ENCODE measurements at places on chromosomes 2 and 18.
A peak's percentile ranks its signal among the peaks of the same experiment; 100 is the strongest.

GRCh38 chr2:74481431-74481830 is 1.4 kb downstream of the CCDC142 start:
- DNase-seq = no peak

DNA sequence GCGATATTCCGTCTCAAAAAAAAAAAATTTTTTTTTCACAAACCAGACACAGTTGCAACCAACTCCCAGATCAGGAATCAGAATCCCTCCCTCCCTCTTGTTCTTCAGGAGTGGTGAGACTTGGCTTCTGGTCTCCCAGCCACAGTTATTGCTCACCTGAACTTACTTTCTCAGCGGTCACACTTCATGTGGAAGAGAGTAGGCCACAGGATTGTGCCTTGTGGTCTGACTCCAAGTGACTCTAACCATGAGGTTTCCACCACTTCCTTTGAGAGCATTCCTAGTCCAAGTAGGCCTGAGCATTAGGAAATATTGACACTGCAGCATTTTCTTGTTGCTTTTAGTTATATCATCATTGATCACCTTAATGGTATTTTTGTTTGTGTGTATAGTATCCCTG is 12.1 kb downstream of the FMNL2 start:
- peak; percentile 66 for DNase-seq

DNA sequence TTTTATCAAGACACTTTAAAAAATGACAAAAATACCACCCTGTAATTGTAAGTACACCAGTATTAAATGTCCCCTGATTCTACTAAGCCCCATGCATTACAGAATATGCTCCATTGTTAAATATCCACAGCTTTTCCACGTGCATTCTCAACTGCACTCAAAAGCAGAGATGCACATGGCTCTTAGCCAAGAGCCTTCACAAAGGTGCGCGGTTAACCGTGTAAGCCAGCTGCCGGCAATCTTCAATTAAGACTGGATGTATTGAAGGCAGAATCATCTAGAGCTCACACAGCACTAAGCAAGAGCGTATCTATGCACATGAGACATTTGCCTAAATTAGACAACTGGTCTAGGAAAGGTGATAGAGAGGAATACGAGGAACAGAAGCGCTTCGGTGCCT is 278.3 kb downstream of the NAPG start:
- DNase-seq = no peak

- DNase-seq = no peak
Observed at GRCh38 chr18:79687806-79688205, 8.2 kb downstream of the CTDP1 start.

DNA sequence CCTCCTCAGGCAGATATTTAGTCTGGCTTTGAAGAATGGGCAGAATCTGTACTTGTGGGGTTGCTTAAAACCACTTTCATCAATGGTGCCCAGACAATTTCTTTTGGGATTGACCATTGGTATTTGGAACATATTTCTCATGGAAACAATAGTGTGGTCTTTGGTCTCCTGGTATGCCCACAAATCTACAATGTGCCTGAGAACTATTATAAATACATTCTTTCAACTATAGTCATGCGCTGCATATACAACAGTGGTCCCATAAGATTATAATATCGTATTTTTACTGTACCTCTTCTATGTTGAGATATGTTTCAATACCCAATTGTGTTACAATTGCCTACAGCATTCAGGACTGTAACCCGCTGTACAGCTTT is 34.8 kb upstream of the PPP4R1 start:
- no peak for DNase-seq

DNA sequence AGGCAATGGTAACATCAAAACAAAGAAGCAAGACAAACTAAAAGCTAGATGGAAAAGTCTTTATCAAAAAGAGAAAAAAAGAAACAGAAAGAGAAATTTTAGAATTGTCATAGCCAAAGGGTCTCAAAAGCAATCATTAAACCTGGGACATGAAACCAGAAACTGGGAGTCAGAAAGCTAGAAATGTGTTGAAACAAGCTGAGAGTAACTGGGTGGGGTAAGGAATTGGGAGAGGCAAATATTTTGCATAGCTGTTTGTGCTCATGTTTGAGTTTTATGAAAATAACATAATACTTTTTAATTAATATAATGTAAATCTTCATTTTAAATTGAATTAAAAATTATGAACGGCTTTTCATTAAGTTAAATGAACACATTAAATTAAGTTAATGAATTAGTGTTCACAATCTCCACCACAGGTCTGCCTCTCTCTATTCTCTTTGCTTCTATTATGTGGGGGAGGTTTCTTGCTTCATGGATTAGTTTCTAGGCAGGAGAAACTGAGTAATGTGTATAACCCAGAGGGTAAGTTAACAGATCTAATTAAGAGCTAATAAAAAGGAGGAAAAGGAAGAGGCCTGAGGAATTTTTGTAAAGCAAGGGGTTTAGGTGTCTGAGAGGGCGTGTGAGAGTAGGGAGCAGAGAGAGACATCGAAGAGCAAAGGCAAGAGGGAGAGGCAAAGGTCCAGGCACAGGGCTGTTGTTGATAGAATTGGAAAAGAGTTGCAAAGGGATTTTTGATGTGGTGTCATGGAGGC is 20.0 kb upstream of the SERPINB2 start:
- DNase-seq = no peak

DNA sequence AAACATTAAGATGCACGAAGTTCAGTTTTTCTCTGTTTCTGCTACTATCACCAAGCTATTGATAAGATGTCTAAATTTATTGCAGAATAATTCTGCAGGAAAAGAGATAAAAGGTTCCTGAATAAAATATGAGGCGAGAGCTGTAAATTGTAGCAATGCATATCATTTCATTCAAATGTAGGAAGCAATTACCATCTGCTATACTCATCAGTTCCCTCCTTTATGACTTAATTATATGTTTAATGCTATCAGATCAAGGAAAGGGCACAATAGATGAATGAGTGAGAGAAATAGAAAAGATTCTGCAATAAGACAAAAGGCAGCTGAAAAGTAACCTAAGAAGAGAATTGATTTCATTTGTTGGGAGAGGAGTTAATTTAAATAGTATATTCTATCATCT is 108.2 kb upstream of the GALNT5 start:
- no peak for DNase-seq

DNA sequence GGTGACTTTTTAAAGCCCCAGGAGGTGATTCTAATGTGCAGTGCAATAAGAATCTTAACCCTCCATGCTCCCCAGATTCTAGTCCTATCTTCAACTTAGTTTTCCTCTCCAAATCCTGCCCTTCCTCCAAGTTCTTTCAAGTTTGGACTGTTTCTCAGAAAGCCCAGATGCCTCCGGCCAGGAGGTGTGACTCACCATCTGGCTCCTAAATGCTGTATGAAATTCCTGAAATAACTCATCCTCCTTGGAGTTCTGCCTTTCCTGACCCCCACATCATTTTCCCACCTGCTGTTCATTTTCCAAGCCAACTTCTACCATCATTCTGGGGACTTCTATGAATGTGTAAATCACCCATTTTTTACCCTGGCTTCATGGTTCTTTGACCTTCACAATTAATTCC is 118.2 kb upstream of the NOL4 start:
- DNase-seq = peak; percentile 10

DNA sequence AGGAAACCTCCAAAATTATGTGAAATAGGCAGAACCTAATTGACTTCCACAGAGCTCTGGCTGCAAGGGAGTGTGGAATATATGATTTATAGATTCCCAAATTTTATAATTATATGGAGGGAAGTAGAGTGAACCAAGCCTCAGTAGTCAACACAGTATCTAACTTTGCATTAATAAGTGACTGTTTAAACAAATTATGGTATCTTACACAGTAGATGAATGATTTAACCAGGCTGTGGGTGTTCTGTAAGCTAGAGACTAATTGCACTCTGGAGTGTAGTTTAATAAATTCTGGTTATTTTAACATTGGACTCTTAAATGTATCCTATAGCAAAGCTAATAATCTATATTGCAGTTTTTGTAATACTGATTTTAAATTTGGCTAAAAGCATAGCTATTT is 183.5 kb downstream of the KIAA1328 start:
- no peak for DNase-seq

- DNase-seq = peak; percentile 18
Observed at GRCh38 chr2:54306556-54306955, 50.5 kb upstream of the TSPYL6 start.
